ENCODE measurements at places on chromosomes 13 and 19.

DNA sequence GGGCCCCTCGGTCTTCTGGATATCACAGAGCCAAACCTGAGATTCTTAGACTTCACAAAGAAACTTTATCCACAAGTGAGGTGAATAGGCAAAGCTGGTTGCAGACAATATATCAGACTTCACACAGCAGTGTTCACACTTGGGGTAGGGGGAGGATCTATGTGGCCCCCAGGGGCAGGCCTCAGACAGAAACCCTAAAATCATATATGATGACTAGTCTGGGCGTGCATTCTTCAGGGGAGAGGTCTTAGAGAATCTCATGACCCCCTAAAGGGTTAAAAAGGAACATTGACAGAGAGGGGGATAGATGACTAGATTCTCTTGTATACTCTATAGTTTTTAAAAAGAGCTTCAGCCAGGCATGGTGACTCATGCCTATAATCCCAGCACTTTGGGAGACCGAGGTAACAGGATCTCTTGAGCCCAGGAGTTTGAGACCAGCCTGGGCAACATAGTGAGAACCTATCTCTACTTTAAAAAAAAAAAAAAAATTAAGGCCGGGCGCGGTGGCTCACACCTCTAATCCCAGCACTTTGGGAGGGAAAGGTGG, 2.8 kb downstream of the TYROBP start:
- H3K27me3 ChIP-seq = no peaks in the 10 kb centered on the region
- H3K36me3 ChIP-seq = no peaks in the 10 kb centered on the region
- H3K4me3 ChIP-seq = no peak overlapping the region

DNA sequence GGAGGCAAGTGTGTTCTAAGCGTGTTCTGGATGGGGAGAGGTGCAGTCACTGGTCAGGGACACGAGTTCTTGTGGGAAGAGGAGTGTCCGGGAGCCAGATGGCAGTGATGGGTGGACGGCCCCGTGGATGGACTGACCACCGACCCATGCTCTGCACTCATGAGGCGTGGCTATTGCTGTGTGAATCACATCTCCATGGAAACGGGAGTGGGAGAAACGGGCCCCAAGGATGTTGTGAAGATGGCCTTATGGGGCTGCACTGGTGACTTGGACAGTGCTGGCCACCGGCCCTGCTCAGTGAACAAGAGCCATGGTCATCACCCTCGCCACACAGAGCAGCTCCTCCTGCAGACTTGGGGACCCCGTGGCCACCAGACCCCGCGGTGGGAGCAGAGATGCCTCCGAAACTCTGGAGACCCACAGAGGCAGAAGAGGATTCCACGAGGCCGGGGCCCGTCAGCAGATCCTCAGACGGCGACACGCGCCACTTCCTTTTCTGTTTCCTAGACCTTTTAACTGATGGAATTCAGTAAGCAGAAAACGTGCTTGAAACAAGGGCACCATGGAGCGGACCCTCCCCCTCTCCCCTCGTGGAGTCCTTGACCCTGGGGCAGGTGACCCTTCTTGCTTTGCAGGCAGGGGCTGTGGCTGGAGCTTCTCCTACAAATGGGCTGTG, 47.5 kb downstream of the GAS6 start:
- DNase-seq = no peak
- no peak overlapping the region for H3K27ac ChIP-seq
- peaks cover 5% of the 10 kb centered on the region for H3K4me1 ChIP-seq
- H3K36me3 ChIP-seq = no peaks in the 10 kb centered on the region
- H3K27me3 ChIP-seq = peaks cover 16% of the 10 kb centered on the region

DNA sequence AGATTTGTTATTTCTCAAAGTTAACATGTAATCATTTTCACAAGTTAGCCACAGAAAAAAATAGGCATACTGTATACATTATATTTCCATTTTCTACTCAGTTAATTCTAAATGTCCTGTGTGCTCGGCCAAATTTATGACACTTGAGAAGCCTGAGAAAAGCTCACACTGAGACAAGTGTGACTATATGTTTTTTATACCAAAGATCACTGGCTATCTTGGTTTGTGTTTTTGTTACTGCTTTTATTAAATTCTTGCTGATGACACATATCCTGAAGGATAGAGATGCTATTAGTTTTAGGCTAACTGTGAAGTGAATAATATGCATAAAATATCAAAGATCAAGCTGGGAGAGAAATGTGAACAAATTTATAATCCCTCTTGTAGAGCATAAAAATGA, 49.3 kb upstream of the IL17D start:
- H3K4me1 ChIP-seq = no peaks in the 10 kb centered on the region
- no peak overlapping the region for H3K4me3 ChIP-seq
- no peaks in the 10 kb centered on the region for H3K36me3 ChIP-seq
- H3K27ac ChIP-seq = no peak overlapping the region

- no peak overlapping the region for H3K4me3 ChIP-seq
- H3K36me3 ChIP-seq = no peaks in the 10 kb centered on the region
- peaks cover 60% of the 10 kb centered on the region for H3K4me1 ChIP-seq
- peak overlapping the region; percentile 38 for H3K27ac ChIP-seq
These were observed 64.1 kb downstream of the KLF12 start for GRCh38 chr13:74070065-74070464.

DNA sequence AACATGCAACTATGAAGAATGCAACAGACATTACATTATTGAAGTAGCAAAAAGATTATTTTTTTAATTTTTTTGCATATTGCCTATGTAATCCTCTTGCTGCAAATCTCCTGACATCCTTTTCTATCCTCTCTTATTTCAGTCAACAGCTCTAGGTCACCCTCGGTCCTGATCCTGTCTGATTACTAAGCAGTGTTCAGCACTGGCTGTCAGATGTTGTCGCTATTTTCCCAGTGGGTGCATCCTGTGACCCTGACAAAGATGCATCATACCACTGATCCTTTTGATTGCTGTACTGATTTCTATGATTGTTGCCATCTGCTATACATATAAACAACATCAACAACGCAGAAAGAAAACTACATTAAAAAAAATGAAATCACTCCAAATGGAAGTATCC, 443.7 kb upstream of the PRR20A start:
- no peak overlapping the region for H3K27ac ChIP-seq
- no peaks in the 10 kb centered on the region for H3K27me3 ChIP-seq
- H3K4me3 ChIP-seq = no peak overlapping the region
- H3K36me3 ChIP-seq = no peaks in the 10 kb centered on the region

DNA sequence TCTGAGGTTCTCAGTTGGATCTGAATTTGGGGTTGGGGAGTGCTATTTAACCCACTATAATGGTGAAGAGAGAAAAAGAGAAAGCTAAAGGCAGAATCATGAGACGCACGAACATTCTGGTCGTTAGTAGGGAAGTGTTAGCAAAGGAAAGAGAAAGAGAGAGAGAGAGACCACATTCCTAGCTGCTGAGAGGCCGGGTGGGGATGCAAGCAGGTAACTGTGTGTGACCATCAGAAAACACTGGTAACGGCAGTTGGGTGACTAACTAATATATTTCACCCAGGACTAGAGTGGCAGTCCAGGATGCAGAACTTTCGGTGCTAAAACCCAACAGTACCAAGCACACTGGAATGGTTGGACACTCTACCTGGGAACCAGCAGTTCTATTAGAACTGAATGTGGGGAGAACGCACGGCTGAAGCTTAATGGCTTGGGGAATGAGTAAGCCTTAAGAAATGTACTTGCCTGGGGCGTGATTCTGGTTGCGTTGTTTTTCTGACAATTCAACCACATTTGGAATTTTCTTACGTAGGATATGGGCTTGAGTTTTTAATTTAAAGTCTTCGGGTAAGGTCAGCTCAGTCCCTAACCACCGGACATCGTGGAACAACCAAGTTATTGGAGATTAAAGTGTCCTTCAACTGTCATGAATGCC, 130.2 kb downstream of the DNAJC15 start:
- H3K27me3 ChIP-seq = no peaks in the 10 kb centered on the region
- H3K27ac ChIP-seq = no peak overlapping the region
- no peak overlapping the region for H3K4me3 ChIP-seq

DNA sequence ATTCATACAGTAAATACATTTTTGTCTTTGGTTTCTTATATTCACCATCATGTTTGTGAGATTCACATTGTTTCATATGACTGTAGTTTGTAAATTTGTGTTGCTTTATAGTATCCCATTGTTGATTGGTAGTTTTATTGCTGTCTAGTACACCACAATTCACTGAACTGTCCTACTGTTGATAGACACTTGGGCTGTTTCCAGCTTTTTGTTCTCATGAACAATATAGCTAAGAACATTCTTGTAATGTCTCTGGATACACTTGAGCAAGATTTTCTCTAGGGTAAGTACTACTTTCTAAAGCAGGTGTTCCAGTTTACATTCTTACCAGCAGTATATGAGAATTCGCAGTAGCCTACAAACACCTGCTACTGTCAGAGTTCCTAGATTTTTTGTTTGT, 37.8 kb downstream of the SKA3 start:
- H3K36me3 ChIP-seq = no peaks in the 10 kb centered on the region
- no peak for DNase-seq
- no peak overlapping the region for H3K4me3 ChIP-seq
- no peak overlapping the region for H3K27ac ChIP-seq
- H3K27me3 ChIP-seq = peaks cover 9% of the 10 kb centered on the region

GRCh38 chr19:23706657-23707056, 19.6 kb upstream of the ZNF675 start:
- no peak overlapping the region for H3K27ac ChIP-seq
- DNase-seq = no peak
- H3K36me3 ChIP-seq = no peaks in the 10 kb centered on the region
- peaks cover 6% of the 10 kb centered on the region for H3K27me3 ChIP-seq
- no peaks in the 10 kb centered on the region for H3K4me1 ChIP-seq

DNA sequence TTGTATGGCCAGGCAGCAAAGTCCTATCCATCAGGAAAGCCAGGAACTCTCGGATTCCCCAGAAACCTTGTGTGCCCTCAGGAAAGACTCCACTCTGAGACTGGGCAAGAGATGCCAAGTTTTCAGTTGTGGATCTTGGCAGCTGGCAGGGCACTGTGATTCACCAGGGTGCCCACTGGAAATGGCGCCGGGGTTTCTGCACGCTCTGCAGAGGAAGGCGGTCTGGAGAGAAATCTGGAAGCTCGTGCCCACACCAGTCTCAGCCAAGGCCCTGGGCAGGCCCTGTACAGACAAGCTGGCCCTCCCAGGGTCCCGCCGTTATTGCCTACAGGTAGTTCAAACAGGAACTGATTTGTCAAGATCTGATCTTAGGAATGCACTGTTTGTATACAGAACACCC, 4.9 kb downstream of the NAPA start:
- H3K27ac ChIP-seq = no peak overlapping the region
- H3K4me3 ChIP-seq = no peak overlapping the region
- DNase-seq = no peak
- H3K36me3 ChIP-seq = peaks cover 19% of the 10 kb centered on the region
- H3K27me3 ChIP-seq = no peaks in the 10 kb centered on the region

- H3K27ac ChIP-seq = peak overlapping the region; percentile 98
- peaks cover 13% of the 10 kb centered on the region for H3K36me3 ChIP-seq
- DNase-seq = peak; percentile 87
- H3K27me3 ChIP-seq = no peaks in the 10 kb centered on the region
- peak overlapping the region; percentile 33 for H3K4me3 ChIP-seq
- H3K4me1 ChIP-seq = peaks cover 72% of the 10 kb centered on the region
These were observed 4.0 kb downstream of the TPGS1 start for GRCh38 chr19:511101-511851.

- H3K27ac ChIP-seq = no peak overlapping the region
- no peaks in the 10 kb centered on the region for H3K4me1 ChIP-seq
- no peak overlapping the region for H3K4me3 ChIP-seq
- no peaks in the 10 kb centered on the region for H3K36me3 ChIP-seq
- no peaks in the 10 kb centered on the region for H3K27me3 ChIP-seq
These were observed 230.1 kb downstream of the KCTD12 start for GRCh38 chr13:76656056-76656455.

DNA sequence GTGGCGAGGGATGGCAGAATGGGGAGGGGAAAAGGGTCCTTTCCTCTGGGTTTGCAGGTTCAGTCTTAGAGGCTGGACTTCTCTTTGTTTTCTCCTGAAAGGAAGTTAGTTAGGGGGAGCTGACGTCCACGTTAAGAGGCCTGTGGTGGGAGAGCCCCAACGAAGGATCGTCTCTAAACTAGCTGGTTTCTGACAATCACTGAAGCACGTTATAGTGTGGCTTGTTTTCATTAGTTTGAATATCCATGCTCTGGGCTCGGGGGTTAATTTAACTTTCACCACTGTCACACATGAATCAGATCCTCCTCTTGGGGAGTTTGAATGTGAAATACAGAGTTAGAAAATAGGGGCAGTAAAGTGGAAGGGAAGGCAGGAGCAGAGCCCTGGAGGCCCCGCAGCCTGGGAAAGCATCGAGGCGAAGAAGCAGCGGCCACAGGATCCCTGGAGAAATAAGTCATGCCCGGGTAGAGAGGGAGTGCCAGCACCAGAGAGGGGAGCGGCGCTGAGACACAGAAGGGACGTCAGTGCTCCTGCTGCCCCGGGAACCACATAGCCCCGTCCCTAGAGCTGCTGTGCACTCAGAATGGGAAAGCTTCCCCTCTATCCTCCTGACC, 31.1 kb upstream of the AMER2 start:
- no peak overlapping the region for H3K4me3 ChIP-seq
- H3K27ac ChIP-seq = no peak overlapping the region
- H3K27me3 ChIP-seq = no peaks in the 10 kb centered on the region
- H3K36me3 ChIP-seq = no peaks in the 10 kb centered on the region
- no peak for DNase-seq

- no peaks in the 10 kb centered on the region for H3K4me1 ChIP-seq
- no peak overlapping the region for H3K27ac ChIP-seq
- H3K27me3 ChIP-seq = no peaks in the 10 kb centered on the region
These were observed 21.8 kb downstream of the MTRF1 start for GRCh38 chr13:41241626-41242025.

DNA sequence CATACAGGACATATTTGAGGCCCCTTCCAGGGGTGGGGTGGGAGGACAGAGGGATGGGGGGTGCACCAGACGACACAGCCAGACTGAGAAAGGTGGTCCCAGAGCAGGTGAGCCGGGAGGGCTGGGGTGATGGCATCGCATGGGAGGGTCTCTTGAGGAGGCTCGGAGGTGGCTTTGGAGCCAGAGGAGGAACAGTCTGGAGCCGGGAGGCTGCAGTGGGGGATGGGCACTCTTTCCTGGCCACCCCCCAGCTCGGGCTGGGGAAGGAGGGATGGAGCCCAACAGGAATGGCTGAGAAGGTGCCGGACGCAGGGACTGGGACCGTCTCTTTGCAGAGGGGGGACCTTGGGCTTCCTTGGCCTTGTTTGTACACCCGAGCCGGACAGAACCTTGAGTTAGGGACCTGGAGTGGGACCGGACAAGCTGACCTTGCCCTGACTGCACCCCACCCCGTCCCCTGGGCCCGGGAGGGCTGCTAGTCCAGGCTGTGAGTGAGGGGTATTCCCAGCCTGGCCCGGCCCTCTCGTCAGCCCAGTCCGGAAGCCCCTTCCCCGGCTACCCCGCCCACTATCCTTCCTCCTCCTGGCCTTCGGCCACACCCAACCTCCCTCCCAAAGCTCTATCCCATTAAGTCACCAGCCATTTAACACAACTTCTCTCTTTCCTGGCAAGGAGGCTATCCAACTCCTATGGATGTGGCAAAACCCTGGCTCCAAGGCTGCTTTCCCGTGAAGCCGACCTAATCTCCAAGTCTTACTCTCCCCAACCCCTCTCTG, 816 bp upstream of the TBXA2R start:
- peaks cover 4% of the 10 kb centered on the region for H3K36me3 ChIP-seq
- H3K27ac ChIP-seq = no peak overlapping the region
- H3K4me1 ChIP-seq = peaks cover 56% of the 10 kb centered on the region
- DNase-seq = no peak
